ENCODE measurements at places on chromosomes 7 and 10.

DNA sequence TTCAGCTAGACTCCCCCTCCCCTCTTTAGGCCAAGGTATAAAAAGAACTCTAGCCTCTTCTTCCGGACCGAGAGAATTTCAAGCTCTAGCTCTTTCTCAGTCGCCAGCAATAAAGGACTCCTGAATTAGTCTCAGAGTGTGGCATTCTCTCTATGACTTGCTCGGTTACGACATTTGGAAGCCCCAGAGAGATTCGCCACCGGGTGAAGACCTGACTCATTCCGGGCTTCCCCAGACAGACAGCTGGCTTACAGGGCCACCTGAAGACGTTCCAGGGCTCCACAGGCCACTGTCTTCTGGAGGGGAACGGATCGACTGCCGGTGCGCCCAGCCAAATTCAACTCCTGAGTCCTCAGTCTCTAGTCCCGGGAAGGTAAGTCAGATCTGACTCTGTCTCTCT is at the start of gene AKR1B15:
Gene AKR1B15, plus strand, starts transcription at position 234 of the 400 bp plus-strand sequence. CDS start 15,510 bp downstream, outside the sequence.
- DNase-seq: no peak

- DNase-seq: peak; percentile 62
Measured at GRCh38 chr10:96830511-96831199, 1.4 kb upstream of the LCOR start.

GRCh38 chr10:127347202-127347959 is 151.0 kb upstream of the INSYN2A start:
- DNase-seq: no peak

GRCh38 chr10:47260505-47261111 is 39.4 kb upstream of the GDF10 start:
- DNase-seq: no peak

GRCh38 chr10:106436123-106436715 is 728.3 kb downstream of the SORCS1 start:
- no peak for DNase-seq

GRCh38 chr7:42790196-42790595 is 121.7 kb downstream of the C7orf25 start:
- no peak for DNase-seq

DNA sequence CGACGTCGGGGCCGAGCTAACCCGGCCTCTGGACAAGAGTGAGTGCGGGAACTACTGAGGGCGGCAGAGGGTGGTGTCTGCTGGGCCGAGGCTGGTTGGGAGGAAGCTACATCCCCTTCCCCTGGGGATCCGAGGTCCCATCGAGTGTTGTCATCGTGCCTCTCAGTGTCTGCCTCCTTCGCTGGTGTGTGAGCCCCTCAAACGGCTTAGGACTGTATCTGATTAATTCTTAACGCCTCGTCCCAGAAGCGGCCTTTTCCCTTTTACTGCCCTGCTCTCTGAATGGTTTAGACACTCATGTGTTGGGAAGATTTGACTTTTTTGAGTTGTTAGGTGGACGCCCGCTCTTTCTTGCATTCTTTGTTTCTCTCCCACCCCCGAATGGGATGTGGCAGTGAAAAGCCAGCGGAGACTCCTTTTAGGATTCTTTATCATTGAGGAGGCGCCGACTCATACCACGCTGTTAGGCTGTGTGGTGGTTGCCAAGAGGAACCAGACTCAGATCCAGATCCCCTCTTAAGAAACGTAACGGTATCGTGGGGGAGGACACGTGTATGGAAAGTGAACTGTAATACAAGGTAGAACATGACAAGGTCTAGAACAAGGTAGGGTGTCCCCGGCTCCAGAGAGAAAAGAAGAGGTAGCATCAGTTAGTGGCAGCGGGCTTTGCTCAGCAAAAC is 631 bp downstream of the SUPV3L1 start:
- peak; percentile 35 for DNase-seq

All from T-cell (primary cell).